ENCODE measurements at places on chromosomes 2 and 18.
A peak's percentile ranks its signal among the peaks of the same experiment; 100 is the strongest.

- peak; percentile 91 for DNase-seq
Measured at GRCh38 chr2:85430752-85431569, 12.4 kb downstream of the SH2D6 start.

DNA sequence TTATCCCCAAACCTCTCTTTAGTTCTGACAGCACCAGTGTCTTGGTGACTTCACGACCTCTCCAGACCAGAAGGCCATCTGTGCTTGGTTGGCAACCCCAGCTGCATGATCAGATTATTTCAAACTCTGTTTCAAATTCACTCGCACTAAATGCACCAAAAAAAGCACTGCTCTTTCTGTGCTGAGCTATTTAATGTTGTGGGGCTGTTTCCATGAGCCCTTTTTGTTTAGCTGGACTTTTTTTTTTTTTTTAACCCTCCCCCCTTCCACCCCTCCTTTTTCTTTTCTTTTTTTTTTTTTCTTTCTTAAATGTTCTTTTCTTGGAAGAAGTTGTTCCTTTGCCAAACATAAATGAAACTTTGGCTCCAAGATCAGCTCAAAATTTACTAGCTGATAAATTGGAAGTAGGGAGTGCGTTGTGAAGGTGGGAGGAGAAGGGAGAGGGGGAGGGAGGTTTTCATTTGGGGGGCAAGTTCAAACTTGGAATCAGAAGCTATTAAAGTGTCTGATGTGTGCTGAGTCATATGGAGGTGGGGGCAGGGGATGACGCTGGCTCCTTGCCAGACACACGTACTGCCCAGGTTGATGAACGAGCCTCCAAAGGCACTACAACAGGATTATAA, 543.0 kb upstream of the TNP1 start:
- DNase-seq = no peak

GRCh38 chr18:33022370-33022769, 249.5 kb upstream of the KLHL14 start:
- DNase-seq = no peak

DNA sequence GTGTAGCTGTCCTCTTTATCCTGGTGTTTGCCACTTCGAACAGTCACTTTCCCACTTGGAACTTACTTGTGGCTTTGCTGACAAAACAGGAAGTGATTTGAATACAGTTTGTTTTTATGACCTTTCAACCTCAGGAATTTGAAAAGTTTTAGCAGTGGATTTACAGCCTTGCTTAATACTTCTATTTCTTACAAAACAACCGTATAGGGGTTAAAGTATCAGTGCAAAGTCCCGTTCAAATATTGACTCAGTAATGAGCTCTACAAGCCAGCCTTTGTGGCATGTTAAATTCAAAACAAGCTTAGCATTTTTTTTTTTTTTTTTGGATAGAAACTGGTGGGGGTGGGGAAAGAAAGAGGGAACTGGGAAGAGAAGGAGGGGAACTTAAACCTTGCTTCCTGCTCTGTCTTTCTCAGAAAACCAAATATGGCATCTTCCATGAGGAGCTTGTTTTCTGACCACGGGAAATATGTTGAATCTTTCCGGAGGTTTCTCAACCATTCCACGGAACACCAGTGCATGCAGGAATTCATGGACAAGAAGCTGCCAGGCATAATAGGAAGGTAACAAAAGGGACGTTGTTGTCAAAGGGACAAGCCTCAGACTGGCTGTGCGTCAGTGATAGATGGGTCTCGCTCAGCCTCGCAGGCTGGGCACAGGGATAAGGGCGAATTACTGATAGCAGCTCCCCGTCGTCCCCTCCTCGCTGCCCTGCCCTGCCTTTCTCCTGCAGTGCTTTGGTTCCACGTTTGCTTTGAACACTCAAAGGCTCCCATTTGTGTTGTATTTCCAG, at the start of gene HNMT:
Gene HNMT, plus strand, starts transcription at position 408 of the 793 bp plus-strand sequence. Its CDS starts 19 bp downstream, at position 427.
- DNase-seq = peak; percentile 58

- DNase-seq = no peak
Measured at GRCh38 chr2:10287761-10288160, 14.9 kb upstream of the HPCAL1 start.

GRCh38 chr2:191869781-191870180, 22.9 kb upstream of the CAVIN2 start:
- DNase-seq = no peak

- DNase-seq = no peak
Measured at GRCh38 chr2:228559774-228560415, 378.4 kb upstream of the SPHKAP start.

DNA sequence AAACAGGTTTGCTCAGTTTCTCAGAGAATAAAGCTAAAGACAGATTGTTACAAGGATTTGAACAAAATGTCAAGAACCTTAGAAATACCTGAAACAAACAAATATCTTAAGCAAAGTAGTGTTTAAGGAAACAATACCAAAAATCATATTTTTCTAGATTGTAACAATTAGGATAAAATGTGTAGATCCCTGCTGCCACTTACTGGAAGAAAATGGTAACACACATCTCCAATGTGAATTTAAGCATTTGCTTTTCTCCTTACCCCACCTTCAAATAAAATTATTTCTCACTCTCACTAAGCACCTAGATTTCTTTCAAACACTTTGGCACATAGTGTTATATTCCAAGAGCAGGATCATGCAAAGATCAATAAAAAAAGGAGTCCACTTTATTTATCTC, 34.9 kb downstream of the SUCLG1 start:
- DNase-seq = no peak

DNA sequence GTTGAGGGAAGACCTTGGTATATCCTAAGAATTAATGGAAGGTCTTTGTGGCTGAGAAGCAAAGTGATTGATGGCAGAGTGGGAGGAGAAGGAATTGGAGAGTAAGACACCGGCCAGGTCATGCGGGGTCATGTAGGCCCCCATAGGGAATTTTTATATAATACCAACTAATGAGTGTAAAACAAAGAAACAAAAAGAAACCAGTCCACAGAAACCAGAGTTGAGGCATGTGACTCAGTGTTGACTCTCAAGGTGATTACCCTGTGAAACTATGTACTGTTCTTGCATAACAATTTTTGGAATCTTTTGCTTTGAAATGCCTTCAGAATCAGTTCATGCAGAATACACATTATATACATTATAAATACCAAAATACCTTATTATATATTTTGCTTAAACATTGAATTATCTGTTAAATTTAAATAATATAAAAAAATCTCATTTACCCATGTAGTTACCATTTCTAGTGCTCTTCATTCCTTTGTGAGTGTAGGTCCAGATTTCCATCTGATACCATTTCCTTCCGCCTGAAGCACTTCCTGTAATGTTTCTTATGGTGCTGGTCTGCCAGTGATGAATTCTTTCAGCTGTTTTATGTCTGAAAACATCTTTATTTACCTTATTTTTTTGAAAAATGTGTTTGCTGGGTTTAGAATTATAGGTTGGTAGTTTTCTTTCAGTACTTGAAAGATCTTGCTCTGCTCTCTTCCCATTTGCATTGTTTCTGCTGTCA, 8.6 kb downstream of the CLIP4 start:
- DNase-seq = no peak

GRCh38 chr2:137879121-137879520, 85.2 kb upstream of the HNMT start:
- DNase-seq = no peak

DNA sequence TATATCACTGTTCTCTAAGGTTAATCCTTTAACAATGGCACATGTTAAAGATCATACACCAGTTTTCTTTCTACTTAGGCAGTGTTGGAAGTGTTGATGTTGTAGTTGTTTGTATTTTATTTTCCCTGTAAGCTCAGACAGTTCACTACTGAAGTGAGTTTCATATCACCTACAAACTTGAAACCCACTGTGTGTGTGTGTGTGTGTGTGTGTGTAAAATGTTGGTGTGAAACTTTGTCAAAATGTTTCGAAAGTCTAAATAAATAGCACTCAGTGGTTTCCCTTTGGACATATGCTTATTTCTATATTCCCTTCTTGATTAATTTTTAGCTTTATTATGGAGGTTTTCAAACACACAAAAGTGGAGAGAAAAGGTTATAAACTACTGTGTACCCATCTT, 79.8 kb upstream of the CAVIN2 start:
- DNase-seq = no peak

DNA sequence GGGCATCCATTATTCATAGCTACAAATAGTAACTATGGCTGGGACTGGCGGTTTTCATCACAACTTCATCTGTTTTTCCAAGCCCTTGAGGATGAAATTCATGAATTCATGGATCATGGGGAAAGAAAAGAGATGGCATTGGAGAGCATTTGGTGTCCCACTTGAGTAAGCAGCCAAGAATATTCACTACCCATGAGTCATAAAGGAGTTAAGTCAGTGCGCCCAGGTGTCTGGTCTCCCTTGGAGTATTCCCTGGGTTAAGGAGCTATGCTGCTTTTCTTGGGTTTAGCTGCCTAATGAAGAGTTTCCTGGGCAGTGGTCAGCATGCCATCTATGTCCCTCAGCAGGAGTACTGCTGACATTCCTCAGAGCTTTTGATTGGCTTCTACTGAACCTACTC, 21.3 kb upstream of the LDAH start:
- DNase-seq = no peak

GRCh38 chr2:217922101-217923006, 80.4 kb downstream of the TNS1 start:
- no peak for DNase-seq

DNA sequence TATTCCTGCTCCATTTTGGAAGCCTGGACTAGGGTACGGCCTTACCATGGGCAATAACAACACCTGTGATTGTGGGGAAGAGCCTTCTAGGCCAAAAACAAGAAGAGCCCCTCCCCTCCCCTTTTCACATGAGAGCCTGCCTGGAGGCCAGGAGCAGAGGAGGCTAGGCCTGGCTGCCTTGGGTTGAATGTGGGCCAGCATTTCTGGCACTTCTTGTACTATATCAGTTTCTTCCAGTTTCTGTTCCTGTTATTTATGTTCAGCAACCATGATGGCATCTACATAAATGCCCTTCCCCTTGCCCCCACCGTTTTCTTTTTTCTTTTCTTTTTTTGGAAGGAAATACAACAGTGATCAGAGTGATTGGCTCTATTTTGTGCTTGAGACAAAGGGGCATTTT, 58.4 kb downstream of the KCTD18 start:
- DNase-seq = no peak

DNA sequence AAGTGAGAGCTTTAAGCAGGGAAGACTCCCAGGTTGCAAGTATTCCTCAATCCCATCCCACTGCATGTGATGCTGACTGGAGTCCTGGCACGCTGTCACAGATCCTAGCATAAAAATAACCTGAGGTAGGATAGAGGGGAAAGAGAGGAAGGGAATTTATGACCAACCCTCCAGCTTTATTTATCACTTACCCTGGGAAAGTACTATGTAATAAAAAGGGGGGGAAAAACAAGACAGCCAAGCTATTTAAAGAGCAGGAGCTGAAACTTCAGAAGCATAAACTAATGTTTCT, 122.2 kb downstream of the SLC8A1 start:
- DNase-seq = no peak

GRCh38 chr18:38695559-38696280, 1130.1 kb upstream of the CELF4 start:
- DNase-seq = no peak

GRCh38 chr2:148675708-148676107, 31.2 kb downstream of the EPC2 start:
- DNase-seq = no peak

- DNase-seq = no peak
Measured at GRCh38 chr2:186883666-186884065, 34.7 kb upstream of the ZSWIM2 start.

- no peak for DNase-seq
Measured at GRCh38 chr2:42938671-42939370, 146.4 kb upstream of the HAAO start.

DNA sequence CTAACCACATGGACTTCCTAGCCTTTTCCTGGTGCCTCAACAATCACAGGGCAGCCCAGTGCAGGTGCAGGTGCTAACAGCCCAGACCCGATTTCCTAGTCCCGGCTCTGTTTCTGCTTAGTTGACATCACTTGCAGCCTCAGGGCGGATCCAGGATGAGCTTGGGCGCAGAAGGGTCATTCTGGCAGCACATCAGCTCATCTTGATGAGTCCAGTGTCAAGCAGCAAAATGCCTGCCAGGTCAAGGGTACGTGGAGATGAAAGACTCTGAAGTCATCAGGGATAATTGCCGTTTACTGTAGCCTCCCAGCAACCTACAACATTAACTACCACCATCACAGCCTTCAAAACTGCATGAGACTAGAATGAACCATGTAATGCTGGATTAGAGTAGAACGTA, 39.4 kb upstream of the EFHD1 start:
- no peak for DNase-seq

GRCh38 chr2:168518555-168519066, 62.5 kb downstream of the CERS6 start:
- DNase-seq = peak; percentile 50

Data from ecto neural progenitor cell (in vitro differentiated cells).